ENCODE measurements at places on chromosomes 4 and X.

DNA sequence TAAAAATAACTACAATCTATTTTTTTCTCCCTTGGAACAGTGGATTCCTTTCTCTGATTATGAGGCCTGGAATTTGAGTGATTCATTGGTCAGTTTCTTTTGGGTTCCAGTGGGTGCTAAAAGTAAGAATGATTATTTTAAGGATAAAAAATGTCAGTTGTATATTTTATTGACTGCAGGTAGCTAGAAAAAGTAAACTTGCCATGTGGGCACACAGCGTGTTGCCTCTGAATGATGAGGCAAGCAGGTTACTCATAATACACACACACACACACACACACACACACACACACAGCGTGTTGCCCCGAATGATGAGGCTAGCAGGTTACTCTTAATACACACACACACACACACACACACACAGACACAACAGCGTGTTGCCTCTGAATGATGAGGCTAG lies 13.8 kb downstream of the GALNT7 start:
- no peak for DNase-seq

DNA sequence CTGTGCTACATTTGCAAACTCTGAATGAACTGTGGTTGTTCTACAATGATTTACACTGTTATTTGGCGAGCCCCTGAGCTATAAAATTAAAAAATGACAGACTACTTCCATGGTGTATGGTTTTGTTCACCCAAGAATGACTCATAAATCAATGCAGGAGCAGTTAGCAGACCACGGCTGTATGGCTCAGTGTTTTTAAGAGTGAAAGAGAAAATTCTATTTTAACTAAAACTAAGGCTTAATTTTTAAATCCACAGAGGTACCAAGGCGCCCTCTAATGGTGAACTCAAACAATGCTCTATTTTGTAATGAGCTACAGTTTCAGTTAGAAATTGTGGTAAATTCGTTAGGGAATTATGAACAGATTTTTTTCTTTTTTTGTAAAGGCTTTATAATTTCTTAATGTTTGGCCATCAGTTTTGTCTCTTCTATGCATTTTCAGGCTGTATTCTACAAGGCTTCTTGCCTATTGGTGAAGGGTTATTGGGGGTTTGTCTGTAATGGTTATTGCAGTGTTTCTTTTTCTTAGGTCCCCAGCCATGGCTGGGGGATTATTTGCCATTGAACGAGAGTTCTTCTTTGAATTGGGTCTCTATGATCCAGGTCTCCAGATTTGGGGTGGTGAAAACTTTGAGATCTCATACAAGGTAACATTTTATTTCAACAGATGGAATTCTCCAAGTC lies 32.5 kb downstream of the HMGB2 start:
- DNase-seq = peak; percentile 27

GRCh38 chr4:93532234-93532633 lies 296.3 kb upstream of the ATOH1 start:
- DNase-seq = no peak

- no peak for DNase-seq
These were observed 78.4 kb downstream of the STARD8 start for GRCh38 chrX:68725756-68726365.

DNA sequence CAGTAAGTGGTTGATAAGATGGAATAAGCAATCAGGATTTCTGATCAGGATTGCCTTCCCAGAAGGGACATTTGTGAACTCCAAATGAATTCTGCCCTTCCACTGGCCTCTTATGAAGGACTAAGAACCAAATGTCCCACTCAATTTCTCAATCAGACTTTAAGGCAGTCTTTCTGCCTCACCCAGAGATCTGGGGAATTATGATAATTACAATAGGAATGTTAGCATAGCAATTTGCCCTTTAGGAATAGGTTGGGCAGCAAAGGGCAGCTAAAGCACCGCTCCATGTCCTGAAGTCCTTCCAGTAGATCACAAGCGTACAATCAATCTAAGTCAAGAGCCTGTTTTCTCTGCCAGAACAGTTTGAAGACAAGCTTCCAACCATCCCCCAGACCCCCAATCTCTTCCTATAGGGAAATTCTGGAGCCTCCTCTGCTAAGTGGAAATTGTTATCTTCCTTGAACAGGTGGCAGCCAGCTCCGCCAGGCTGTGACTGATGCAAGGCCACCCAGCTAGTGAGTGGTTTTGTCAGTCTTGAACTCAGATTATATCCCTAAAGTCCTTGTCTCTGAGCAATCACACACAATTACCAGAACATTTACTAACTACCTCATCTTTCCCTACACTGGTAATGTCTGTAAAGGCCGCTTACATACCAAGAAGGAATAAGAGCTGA lies 18.6 kb downstream of the NKX3-2 start:
- DNase-seq = no peak

- DNase-seq = no peak
These were observed 41.1 kb upstream of the HPGD start for GRCh38 chr4:174563399-174563798.

GRCh38 chr4:120960656-120961267 lies 38.2 kb upstream of the PRDM5 start:
- DNase-seq = no peak

DNA sequence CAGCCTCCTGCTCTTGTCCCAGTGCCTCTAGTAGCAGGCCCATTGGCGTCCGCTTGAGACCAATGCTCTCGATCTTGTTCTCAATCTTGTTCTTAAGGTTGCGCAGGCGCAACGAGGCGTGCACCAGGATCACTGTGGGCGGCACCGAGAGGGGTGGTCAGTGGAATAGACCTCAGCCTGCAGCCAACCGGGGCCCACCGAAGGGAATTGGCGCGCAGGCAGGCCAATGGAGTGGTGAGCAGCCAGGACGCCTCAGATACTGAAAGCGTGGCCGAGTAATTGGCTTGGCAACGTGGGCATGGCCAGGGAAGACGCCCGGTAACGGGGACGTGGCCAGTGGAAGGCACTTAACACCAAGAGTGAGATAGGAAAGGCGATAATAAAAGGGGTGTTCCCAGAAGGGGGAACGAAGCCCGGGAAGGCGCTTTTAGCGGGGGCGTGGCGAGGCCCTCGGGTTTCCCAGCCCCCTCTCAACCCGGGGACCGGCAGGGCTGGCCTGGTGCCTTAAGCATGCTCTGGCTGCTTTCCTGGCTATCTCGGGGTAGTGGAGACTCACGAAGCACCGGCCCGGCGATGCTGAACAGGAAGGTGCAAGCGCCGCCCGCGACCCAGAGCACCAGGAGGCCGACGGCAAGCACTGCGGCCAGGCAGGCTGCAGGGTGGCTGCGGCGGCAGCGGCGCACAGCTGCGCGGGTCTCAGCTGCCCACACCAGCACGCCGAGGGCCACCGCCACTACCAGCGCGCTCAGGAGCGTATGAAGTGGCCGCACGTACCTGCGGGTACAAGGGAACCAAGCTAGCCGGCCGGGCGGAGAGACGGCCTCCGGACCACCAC lies 1.7 kb downstream of the PRAF2 start:
- no peak for DNase-seq

- DNase-seq = no peak
These were observed 32.5 kb upstream of the AP1AR start for GRCh38 chr4:112199041-112199440.

DNA sequence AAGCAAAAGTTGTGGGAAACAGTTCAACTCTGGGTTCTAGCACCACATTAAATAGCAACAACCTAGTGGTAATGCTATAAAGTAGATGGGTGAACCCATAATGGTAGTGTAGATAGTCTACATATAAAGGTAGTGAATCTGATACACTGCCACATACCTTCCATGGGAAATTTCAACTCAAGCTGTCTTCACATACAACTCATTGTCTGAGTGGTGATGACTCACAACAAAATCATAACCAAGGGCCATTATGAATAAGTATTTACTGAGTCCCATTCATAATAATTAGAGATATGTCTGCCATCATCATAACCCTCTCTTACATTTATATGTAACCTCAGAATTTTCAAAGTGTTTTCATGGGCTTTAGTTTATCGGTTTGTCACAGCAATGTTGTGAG lies 34.8 kb downstream of the EGF start:
- no peak for DNase-seq

DNA sequence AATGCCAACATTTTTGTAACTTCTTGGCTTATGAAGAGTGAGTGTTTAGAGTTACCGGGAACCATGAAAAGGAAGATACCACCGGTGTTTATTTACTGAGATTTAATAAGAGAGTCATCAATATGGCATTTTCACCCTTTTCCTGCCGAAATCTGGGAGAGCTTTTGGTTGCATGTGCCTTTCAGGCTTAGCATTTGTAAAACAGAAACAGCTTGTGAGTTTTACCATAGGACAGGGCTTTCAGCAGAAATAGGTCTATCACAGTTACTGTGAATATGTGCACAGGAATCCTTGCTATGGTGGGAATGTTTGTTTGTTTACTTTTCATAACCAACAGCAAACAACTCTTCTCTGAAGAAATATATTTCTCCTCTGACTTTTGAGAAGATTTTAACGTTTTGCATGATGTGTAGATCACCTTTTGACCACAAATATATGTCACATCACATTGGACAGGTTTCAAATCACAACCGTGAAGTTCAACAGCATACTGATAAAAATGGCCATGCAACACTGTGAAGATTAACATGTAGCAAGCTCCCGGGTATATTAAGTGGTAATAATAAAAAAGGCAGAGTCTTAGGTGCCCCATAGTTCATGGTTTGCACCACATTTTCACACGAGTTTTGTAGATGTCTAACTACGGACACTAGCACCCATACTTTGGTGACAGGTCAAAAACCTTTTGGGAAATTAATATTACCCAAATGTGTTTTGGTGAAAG lies 21.3 kb downstream of the ARHGAP24 start:
- no peak for DNase-seq

GRCh38 chr4:89109841-89110540 lies 1.3 kb upstream of the TIGD2 start:
- DNase-seq = no peak

DNA sequence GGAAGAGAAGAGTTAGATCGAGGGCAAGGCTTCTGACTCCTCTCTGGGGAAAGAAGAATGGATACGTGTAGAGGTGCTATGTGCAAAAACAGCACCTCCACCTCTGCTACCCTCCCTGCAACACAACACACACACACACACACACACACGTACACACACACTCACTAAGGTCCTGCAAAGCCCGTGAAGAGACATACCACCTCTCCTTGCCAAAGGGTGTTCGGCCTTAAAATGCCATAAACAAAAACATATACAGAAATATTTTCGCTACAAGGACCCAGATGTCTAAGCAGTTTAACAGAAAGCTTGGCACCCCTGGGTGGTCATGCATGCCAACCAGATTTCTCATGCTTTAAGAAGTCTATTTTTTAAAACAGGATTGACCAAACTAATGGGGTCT lies 1.5 kb downstream of the TIFA start:
- peak; percentile 26 for DNase-seq

DNA sequence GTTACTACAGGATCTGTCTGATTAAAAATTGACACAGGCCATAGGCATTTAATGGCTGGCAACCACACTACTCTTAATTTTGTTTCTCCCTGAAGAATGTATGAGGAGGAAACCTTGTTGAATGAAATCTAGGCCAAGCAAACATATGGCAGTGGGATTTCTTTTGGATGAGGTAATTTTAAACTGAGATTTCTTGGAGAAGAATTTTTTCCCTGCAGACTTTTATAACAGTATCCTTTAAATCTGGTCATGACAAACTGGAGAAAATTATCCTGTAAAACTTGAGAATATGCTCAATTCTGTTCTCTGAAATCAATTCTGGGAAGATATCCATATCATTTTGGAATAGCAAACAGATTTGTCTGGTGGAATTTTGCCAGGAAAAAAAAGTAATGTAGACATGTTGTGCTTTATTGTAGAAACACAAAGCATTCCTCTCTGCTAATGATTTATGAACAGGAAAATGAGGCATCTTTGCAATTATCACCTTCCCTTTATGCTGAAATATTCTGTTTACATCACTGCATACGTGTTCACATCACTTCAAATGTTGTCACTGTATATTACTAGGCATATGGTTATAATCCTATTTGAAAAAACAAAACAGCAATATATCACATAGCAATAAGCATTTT lies 108.3 kb upstream of the ARSJ start:
- DNase-seq = no peak

DNA sequence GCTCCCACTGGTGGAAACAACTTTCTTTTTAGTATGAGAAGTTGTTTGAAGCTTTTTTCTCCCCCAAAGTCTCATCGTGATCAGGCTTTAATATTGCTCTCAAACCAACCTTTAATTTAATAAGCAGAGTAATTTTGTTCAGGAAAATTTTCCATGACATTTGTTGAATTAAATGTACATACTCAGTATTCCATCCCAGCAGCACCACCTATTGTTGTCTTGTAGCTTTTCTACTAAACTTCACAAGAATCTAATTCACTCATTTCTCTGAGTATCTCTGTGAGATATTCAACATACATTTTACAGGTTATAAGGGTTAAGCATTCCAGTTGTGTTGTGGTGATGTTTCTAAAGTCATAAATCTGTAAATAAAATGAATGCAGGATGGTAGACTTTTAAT lies 218.3 kb upstream of the HAND2 start:
- no peak for DNase-seq

GRCh38 chr4:121696170-121696580 lies 605 bp downstream of the ANXA5 start:
- DNase-seq = peak; percentile 65

DNA sequence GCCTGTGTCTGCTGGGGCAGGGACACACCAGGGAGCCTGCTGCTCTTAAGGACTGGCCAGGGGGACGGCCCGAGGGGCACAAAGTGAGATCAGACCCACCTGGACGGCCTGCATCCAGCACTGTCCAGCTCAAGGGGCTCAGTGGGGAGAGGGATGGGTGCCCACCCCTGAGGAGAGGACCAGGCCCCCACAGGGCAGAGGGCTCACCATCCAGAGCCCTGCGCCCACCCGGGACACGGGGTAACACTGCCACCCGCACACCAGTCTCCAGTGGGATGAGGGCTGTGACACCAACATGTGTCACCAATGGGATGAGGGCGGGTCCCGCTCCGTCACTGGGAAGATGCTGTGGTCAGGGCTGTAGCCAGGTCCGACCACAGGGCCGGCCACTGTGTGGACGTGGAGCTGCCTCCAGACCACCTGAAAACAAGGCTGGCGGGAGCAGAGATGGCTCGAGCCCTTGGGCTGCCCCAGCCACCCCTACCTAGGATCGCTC lies 13.2 kb downstream of the DGKQ start:
- no peak for DNase-seq

- no peak for DNase-seq
These were observed 305.2 kb upstream of the ARSJ start for GRCh38 chr4:114284629-114285028.

GRCh38 chr4:177057186-177057585 lies 252.5 kb upstream of the NEIL3 start:
- DNase-seq = no peak

DNA sequence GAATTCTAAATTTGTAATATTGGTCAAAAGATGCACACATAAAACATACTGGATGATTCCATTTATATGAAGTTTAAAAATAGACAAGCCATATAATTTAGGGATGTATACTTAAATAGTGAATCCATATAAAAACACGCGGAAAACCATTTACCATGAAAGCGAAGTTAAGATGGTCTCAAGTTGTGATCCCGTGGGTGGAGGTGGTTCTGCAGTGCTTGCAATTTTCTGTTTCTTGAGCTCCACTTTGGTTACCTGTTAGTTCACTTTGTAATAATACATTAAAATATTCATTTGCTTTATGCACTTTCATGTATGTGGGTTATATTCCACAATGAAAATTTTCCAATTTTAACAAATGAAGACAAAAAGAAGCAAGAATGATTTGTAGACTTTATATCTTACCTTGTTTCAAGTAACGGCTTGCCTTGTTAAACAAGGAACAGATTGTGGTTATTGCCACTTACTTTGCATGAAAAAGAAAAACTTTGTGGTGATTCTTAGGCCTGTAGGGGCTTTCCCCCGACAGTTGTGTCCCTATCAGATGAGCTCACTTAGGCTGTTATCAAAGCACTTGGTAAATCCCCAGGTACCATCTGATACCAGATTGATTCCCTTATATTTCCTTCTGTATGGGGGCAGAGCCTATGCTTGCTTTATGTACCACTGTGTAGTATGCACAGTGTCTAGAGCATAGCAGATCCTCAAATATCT lies 12.2 kb downstream of the UCP1 start:
- DNase-seq = no peak

Data from CD4-positive, alpha-beta T cell treated with Interleukin-17A for 4 hours (primary cell).